IPS DF 19.7 (cell line): ENCODE measurements at places on chromosomes 13 and 19.

GRCh38 chr13:45289936-45290563, 50.9 kb downstream of the TPT1 start:
- DNase-seq: no peak

DNA sequence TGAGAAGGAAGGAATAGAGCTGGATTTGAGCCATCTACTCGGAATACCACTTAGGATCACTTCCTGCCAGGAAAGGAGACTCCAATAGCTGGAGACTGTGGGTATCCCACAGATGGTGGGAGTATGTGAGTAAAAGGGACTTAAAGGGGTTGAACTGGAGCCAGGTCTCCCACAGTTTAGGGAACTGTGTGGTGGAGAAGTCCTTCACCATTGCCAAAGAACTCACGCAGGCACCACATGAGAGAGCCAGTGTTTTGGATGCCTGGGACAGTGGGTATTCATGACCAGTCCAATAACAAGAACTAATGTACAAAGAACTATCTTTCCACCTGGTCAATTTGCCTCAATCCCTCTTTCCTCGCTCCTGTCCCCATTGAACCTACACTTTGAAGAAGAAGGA, 24.4 kb upstream of the MYCBP2 start:
- no peak for DNase-seq

DNA sequence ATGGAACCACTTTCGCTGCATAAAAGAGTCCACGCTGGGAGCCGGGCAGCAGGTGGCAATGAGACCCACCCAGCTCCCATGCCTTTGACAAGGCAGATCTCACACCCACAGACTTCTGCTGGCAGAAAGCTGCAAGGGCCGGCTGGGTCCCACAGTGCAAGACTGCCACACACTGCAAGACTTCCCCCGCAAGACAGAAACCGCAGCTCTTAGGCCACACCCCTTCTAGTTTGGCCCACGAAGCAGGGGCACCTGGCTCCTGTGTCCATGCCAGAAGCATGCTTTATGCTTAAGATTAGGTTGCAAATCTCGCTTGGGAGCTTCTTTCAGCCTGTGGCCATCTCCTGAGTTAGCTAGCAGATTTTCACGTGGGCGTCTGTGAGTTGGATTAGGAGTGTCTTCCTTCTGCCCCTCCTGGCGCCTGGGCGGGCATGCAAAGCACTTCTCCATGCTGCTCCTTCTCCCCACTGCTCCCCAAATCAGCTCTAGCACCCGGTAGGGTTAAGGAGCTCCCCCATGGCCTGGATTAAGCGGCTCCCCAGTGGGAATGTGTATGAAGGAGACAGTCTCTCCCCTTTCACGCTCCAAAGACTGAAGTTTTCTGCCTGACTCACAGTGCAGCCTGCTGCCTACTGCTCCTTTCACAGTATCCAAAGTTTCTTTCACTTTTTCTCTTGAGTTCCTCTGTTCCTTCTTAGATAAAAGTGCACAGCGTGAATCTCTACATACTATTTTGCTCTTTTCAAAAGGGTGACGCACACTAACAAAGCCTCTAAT, 17.7 kb downstream of the GPC6 start:
- DNase-seq: no peak

DNA sequence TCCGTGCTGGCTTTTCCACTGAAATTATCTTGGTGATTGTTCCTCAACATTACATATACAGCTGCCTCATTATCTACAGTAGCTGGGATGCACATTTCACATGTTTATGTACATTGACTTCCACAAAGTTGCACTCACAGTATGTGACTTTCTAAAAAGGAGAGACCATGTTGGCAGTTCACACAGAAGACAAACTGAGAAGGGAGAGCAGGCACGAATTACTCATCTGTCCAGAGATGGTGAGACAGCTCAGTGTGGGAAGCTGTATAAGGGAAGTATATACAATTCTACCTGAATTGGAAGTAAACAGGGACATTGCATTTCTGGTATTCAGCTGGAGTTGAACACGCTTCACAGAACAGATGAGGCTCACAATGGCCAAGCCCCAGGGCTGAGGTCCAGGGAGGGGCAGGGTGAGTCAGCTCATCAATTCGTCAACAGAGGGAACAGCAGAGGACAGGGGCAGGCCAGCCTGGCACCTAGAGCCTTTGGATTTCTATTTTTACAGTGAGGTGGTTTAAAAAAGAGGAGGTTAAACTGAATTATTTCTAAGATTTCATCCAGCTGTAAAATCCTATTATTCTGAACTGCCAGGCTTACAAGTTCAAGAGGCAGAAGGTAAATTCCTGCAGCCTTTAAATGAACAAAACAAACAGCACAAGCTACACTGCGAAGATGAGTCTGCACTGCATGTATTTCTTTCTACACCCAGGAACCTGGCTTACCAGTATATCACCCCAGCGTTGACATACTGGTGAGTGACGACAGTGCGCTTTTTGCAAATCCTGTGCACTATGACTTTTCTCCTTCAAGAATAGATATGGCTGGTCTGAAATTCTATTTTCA, 9.8 kb downstream of the PARP4 start:
- DNase-seq: no peak

DNA sequence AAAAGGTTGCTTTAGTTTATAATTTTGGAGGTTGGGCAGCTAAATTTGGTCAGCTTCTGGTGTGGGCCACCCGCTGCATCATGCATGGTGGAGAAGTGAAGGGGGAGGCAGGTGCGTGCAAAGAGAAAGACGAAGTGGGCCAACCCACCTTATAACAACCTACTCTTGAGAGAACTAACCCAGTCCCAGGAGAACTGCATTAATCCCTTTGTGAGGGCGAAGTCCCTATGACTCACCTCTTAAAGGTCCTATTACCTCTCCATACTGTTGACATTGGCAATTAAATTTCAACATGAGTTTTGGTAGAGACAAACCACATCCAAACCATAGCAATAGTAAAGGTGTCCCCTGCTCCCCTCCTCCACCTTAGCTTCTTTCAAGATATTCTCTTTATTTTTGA, 7.7 kb upstream of the FGF9 start:
- DNase-seq: no peak

GRCh38 chr13:73421310-73421912, 362.6 kb downstream of the KLF5 start:
- no peak for DNase-seq

DNA sequence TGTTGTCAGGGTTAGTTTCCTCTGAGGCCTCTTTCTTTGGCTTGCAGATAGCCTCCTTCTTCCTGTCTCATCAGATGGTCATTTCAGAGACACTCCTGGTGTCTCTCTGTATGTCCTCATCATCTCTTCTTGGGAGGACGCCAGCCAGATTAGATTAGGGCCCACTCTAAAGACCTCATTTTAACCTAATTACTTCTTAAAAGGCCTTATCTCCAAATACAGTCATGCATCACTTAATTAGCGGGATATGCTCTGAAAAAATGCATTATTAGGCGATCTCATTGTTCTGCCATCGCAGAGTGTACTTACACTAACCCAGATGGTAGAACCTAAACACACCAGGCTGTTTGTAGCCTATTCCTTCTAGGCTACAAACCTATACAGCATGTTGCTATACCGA, 89.0 kb downstream of the CDK8 start:
- no peak for DNase-seq

- DNase-seq: no peak
Measured at GRCh38 chr13:111203736-111204389, 88.8 kb downstream of the ARHGEF7 start.

GRCh38 chr13:25840261-25840660, 211.6 kb downstream of the SHISA2 start:
- DNase-seq: no peak

DNA sequence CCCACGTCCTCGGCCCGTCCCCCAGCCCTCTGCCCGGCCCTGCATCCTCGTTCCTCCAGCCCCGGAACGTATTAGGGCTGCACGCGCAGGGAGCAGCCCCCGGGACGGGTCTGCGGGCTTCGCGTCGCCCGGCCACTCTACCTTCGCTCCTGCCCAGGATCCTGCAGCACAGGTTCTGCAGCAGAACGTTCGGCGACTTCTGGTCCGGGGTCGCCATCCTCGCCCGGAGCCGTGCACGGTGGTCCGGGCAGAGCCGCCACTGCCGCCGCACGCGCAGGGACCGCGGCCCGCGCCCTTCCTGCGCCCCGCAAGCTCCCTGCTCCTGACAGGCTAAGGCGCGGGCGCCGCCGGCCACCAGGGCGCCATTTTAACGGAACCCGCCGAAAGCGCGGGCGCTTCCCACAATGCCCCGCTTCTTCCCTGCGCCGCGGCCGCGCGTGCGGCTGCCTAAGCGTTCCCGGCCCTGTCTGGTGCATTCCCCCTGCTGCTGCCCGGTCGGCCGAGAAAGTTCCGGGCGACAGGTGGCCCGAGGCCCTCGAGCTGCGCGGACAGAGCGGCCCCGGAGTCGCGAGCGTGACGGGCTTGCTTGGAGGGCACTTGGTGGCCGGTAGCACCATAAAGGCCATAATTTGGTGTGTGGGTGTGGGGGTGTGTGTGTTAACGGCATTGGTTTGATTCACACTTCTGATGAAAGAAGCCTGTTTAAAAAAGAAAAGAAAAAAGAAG, at the start of gene TUBGCP3:
TSS of gene TUBGCP3 (minus strand) at position 390 of the 726 bp plus-strand sequence. CDS start at position 217, 173 bp downstream.
- DNase-seq: no peak

DNA sequence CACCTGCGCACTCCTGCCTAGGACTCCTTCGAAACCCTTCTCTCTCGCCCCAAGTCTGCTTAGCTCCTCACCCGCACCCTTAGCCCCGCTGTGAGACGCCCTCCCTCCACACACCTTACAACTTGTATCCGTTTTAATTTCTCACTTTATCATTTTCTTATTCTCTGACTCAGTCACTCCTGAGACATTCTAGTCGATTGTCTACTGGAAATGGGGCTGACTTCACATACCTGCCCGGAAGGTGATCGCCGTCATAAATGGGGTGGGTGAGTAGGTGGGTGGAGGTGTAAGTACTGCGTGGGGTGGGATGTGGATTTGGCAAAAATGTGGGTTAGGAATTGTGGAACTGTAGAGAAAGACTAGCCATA, 714 bp downstream of the NDFIP2 start:
- no peak for DNase-seq

DNA sequence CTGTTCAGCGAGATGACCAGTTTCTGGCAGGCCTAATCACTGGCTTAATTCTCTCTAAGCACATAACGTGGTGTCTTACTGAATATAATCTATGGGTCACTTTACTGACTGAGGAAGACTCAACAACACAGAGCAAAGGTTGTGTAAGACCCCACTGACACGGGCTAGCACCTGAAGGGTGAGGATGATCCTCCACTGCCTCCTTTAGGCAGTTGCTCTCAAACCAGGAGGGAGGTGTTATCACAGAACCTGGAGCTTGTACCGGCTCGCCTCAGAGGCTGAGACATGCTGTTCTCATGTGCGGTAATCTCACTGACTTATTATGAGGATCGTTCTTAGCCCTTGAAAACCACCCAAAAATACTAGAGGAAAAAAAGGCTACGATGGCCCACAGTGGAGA, 28.3 kb downstream of the RCBTB2 start:
- DNase-seq: no peak

DNA sequence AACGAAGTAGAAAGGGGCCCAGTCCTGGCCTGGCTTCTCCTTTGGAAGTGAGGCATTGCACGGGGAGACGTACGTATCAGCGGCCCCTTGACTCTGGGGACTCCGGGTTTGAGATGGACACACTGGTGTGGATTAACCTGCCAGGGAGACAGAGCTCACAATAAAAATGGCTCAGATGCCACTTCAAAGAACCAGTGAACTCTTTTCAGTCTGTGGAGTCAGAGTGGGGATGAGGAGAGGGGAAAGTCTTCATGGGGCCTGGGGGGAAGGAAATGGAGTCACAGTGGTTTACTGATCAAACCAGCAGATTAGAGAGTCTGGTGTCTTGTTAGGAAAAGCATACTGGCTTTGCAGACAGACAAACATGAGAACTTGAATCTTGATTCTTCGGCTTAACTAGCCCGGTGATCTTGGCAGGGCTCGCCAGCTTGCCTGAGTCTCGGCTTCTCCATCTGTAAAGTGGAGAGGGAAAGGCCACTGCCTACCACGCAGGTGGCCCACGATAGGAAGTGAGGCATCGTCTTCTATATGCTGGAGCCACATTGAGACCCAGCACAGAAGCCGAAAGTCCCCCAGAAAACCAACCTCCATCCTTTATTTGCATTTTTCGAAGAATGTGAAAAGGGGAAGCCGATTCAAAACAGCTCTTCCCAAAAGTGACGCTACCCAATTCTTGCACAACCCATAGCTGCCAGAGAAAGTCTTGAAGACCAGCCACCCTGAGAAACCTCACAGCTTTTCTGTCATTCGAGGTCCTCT, at the start of gene FFAR1:
TSS of gene FFAR1 (plus strand) at position 732 of the 759 bp plus-strand sequence. CDS start 3,650 bp downstream, outside the sequence.
- DNase-seq: no peak

DNA sequence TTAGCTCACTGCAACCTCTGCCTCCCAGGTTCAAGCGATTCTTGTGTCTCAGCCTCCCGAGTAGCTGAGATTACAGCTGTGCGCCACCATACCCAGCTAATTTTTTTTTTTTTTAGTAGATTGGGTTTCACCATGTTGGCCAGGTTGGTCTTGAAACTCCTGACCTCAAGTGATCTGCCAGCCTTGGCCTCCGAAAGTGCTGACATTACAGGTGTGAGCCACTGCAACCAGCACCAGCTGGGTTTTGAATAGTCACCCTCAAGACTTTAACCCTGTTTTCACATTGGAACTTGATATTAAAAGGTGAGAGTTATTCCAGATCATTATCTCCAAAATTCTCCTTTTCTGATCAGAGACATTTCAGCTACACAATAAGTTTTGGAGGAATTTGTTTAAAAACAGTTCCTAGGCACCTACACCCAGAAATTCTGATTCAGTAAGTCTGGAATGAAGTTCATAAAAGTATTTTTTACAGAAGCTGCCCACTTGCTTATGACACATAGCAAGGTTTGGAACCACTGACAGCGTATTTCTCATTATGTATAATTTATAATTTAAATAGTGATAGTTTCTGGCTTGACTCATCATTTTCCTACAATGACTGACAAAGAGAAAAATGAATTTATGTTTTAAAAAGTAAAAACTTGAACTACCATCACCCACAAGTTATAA, 417.3 kb downstream of the DIAPH3 start:
- no peak for DNase-seq

- no peak for DNase-seq
Measured at GRCh38 chr19:39196320-39196719, 444 bp upstream of the NCCRP1 start.

- DNase-seq: no peak
Measured at GRCh38 chr13:41315443-41316047, 4.5 kb downstream of the NAA16 start.

DNA sequence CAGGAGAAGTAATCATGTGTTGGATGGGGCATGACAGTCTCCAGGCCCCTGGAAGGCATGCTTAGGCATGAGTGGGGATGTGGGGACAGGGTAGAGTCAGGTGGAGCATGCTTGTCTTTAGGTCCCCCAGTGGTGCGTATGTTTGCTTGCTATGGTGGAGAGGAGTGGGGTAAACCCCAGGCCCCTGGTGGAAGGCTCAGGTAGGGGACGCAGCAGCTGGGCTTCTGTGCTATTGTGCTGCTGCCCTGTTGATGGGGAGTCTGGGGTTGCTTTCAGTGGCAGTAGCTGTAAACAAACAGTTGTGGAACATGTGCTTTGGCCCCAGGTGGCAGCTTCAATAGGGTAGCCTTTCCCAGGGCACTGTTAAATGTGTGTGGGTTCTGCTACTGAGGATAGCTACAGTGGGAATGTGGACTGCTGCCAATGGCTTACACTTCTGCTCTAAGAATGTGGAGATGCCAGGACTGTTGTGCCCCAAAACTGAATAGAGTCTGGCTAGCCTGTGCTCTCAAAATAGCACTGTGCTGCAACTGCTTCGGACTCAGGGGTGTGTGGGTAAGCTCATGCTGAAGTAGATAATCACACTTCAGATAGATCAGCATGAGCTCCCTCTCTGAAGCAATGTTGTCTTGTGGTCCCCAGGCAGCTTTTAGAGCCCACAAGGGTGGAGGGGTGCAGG, 1257.3 kb downstream of the DIAPH3 start:
- DNase-seq: no peak
